NT2/D1 (cell line): ENCODE measurements at places on chromosomes 13 and 19.

DNA sequence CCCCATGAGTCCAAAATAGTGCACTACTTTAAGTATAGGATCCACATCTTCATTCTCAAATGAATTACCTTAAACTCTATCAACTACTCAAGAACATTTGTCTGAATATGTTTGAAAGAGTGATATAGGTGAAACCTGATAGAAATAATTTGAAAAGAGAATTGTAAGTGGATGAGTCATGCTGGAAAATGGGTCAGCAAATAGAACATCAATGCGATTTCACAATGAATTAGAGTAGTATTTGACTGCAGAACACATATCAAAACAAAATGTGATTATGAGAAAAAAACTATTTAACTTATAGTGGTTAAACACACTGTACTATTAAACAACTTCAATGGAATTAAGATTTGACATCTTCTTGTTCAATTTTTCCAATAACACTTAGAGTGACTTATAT, 300.6 kb upstream of the KLHL1 start:
- no peak for DNase-seq

GRCh38 chr19:56508290-56508778, 679 bp downstream of the ZNF471 start:
- no peak for DNase-seq

DNA sequence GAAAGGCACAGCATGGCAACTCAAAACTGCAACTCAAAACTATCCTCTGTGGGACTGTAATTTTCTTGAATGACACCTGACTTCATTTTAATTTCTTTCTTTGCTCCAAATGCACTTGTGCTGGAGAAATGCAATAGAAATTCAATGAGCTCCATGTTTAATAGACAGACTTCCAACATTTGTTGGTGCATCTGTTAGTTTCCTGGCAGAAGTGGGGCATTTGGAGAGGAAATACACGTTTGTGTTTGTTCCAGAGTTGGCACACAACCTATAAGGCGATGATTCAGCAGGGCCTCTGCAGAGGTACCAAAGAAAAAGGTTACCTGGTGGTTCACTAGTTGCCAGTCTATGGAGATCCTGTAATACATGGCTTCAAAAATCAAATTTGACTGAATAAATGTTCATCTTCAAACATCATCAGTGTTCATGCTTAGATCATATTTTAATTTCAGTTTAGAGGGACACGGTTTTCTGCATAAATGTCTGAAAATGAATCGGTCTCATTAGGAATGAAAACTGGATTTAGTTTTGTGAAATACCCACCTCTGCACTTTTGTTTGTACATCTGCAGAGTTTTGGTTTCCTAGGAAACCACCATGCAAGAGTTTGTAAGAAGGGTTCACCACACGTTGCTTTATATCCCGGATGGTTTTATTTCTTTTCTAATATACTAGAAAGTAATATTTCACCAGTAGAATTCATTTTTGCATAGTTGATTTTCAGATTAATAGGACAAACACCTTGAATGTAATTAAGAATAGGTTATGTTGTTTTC, 21.8 kb upstream of the OBI1 start:
- no peak for DNase-seq

DNA sequence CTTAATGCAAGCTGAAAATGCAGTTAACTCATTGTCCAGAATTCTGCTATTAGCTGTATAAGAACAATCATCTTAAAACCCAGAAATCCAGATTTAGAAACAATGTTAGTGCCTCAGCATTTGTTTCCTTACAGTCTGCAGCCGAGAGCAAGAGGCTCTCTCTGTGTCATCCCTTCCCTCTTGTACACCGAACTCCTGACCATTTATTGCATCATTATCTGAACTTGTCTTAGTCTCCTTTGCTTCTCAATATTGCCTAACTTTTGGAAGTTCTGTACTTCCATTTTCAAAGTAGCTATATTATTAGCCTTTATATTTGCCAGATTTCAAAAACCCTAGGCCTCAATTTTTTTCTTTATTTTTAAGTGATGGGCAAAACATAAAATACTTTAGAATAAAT, 27.1 kb downstream of the RNASEH2B start:
- no peak for DNase-seq

GRCh38 chr19:45790942-45791341, 1.7 kb downstream of the DMWD start:
- no peak for DNase-seq

GRCh38 chr19:2578391-2578890, 102.5 kb downstream of the GADD45B start:
- no peak for DNase-seq

GRCh38 chr13:73335210-73335609, 276.4 kb downstream of the KLF5 start:
- DNase-seq, result no peak

DNA sequence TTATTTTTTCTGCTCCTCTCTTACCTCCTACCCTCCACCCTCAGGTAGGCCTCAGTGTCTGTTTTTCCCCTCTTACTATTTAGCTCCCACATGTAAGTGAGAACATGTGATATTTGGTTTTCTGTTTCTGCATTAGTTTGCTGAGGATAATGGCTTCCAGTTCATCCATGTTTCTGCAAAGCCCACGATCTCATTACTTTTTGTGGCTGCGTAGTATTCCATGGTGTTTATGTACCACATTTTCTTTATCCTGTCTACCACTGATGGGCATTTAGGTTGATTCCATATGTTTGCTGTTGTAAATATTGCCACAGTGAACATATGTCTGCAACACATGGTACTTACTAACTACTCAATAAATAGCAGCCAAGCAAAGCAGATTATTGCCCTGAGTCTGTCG, 56.8 kb downstream of the DNAJC15 start:
- no peak for DNase-seq

DNA sequence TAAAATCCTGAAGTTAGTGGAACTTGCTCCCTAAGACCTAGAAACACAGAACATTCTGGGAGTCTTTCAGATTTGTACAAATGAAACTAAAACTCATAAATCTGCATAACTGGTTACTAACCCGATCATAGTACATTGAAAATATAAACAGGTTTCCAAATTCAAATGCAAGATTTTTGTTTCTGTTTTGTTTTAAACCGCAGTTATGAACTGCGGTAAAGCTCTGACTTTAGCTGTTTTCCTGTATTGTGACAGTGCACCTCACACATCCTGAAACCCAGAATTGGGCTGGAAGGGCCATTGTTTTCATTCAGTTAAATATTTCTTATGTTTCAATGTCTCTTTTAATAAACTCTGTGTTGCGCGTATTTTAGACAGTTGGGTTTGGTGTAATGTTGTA, 204.7 kb downstream of the SHISA2 start:
- DNase-seq, result no peak

DNA sequence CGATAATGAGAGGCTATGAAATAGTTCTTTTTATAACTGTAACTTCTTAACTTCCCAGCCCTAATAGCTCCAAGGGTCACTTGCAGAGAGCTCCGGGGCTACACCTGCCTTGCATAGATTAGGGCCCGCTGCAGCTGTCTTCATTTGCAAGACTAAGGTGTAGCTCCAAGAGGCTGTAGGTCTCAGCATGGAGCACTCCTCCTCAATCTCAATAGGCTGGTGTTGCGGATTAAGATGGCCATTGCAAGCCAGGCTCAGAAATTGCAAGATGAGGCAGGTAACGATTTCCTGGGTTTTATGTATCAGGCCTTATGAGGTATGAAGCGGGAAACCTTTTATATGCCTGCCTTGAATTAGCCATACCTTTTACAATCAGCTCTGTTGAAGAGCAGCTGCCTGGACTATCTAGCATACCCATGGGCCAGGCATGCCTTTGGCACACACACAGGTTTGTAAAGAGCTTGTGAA, 185.7 kb downstream of the TM9SF2 start:
- peak; percentile 97 for DNase-seq

- DNase-seq, result no peak
These were observed 4.3 kb downstream of the MYO9B start for GRCh38 chr19:17079710-17080439.

DNA sequence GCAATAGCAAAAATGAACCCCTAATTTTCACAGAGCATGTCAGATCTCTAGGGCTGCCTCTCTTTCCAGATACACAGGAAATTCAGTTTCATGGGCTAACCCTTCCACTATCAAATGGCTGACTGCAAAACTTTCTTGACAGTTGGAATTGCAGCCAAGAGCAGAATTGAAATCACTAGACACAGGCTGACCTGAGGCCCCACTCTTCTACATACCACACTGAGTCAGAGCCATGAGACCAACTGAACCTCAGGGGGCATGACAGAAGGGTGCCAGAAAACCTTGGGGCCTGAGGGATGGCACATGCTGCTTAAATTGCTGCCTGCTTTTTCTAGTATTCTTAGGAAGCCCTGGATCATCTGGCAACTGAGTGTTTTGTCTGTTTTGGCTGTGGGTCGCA, 1.7 kb upstream of the DLEU7 start:
- DNase-seq, result no peak

DNA sequence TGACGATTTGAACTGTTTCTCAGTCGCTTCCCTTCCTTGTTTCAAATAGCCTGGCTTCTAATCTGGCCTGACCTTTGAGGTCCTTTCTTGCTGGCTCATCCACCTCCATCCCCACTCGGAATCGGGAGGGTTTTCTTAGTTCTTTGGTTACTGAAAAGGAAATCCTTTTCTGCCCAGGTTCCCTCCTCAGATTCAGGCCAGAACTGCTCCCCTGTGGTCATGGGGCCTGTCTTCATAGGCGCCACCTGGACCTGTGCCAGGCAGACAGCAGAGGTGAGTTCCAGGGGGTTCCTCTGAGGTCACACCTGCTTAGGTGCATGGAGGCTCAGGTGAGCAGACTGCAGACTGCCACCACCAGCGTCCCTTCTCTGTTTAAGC, 62.4 kb downstream of the AKAP11 start:
- DNase-seq, result no peak

DNA sequence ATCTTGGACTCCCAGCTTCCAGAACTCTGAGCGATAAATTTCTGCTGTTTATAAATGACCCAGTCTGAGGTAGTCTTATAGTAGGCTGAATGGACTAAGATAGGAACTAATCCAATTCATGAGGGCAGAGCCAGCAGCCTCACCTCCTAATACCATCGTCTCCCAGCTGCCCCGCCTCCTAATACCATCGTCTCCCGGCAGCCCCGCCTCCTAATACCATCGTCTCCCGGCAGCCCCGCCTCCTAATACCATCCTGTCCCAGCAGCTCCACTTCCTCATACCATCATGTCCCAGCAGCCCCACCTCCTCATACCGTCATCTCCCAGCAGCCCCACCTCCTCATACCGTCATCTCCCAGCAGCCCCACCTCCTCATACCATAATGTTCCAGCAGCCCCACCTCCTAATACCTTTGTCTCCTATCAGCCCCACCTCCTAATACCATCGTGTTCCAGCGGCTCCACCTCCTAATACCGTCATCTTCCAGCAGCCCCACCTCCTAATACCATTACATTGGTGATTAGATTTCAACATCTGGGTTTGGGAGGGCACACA, 2.4 kb upstream of the ARGLU1 start:
- no peak for DNase-seq

GRCh38 chr13:56201834-56202233, 938.9 kb upstream of the PRR20A start:
- DNase-seq, result no peak

DNA sequence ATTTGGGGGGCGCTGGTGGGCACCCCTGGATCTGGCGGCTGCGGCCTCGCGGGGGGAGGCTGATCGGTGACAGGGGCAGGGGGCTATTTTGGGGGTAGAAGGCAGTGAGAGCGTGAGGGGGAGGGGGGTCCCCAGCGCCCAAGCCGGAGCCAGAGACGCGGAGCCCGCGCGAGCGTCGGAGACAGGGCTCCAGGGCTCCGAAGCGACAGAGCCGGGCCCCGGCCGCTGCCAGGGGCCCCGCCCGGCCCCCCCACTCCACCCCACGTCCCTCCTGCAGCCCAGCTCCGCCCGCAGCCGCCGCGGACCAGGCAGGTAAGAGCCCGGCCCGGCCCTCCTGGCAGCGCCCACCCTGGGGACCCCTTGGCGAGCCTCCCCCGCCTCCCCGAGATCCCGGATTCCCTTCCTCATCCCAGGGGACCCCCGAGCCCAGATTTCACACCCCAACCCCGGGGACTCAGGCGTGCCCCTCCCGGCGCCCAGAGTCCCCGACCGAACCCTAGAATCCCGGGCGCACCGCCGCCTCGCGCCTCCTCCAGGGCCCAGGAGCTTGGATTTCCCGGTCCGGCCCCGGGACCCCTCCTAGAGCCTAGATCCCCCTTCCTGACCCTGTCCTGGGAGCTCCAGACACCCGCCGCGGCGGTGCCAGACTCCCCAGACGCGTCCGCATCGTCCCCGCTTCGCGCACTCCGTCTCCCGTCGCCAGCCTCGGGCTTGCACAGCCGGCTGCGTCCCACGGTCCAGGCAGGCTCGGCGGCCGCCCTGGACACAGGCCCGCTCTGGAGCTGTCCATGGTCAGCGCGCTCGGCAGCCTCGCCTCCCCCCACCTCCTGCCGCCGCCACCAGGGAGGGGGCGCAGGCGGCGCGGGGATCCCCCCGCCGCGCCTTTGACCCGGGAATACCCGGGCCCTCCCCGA, at the start of gene PPFIA3:
Gene PPFIA3, plus strand, starts transcription at position 134 of the 914 bp plus-strand sequence. CDS start 8,330 bp downstream, outside the sequence.
- DNase-seq, result no peak

GRCh38 chr13:74816737-74817136, 665.2 kb downstream of the TBC1D4 start:
- no peak for DNase-seq

- DNase-seq, result no peak
These were observed 15.2 kb downstream of the FAM124A start for GRCh38 chr13:51237386-51237785.

DNA sequence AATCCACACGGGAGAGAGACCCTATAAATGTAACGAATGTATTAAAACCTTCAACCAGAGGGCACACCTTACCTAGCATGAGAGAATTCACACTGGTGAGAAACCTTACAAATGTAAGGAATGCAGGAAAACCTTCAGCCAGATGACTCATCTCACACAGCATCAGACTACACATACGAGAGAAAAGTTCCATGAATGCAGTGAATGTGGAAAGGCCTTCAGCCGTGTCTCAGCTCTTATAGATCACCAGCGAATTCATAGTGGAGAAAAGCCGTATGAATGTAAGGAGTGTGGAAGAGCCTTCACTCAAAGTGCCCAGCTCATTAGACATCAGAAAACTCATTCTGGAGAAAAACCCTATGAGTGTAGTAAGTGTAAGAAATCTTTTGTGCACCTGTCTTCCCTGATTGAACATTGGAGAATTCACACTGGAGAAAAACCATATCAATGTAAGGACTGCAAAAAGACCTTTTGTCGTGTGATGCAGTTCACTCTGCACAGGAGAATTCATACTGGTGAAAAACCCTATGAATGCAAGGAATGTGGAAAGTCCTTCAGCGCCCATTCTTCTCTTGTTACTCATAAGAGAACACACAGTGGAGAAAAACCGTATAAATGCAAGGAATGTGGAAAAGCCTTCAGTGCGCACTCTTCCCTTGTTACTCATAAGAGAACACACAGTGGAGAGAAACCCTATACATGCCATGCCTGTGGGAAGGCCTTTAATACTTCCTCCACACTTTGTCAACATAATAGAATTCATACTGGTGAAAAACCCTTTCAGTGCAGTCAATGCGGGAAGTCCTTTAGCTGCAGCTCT, 16.0 kb downstream of the ZNF582 start:
- DNase-seq, result no peak

- DNase-seq, result no peak
These were observed at the start of gene OR10H2 for GRCh38 chr19:15727724-15728123. OR10H2 (plus strand) TSS chr19:15728024; CDS start chr19:15728044, 20 bp downstream.

- DNase-seq, result no peak
These were observed 18.1 kb upstream of the SPATA13 start for GRCh38 chr13:24142453-24142852.

GRCh38 chr19:35760711-35761349, 2.9 kb downstream of the PROSER3 start:
- no peak for DNase-seq

GRCh38 chr13:94859278-94859691, 146.9 kb upstream of the SOX21 start:
- no peak for DNase-seq

- no peak for DNase-seq
These were observed 40.9 kb upstream of the VSTM2B start for GRCh38 chr19:29484876-29485275.
